Motor neuron (in vitro differentiated cells): ENCODE measurements at places on chromosomes 16 and 17. TPM values are rescaled to one million over a fixed set of nuclear protein-coding genes. Genes with fewer than 3 reads are reported as not detected.

The HAS3 gene
- 1.4 and 2.3 TPM in 2 replicates for total RNA-seq

The CIBAR2 gene
- 19.0 and 23.3 TPM in 2 replicates for total RNA-seq

The MPO gene
- total RNA-seq = 0.38 and 3.2 TPM in 2 replicates

The BCL6B gene
- 0.30 and 0.84 TPM in 2 replicates for total RNA-seq

The CTRB1 gene
- 1.5 and 2.4 TPM in 2 replicates for total RNA-seq

The SLC6A2 gene
- total RNA-seq = 0.10 and 0.26 TPM in 2 replicates

The PYDC1 gene
- not detected in 2 replicates for total RNA-seq

The KRTAP4-4 gene
- not detected in 2 replicates for total RNA-seq

The KRT17 gene
- total RNA-seq = 0.17 and 0.50 TPM in 2 replicates

The MT1X gene
- 44.7 and 44.8 TPM in 2 replicates for total RNA-seq

The NXPH3 gene
- 0.16 and 0.38 TPM in 2 replicates for total RNA-seq

The SGF29 gene
- 18.8 and 22.5 TPM in 2 replicates for total RNA-seq

The SMIM22 gene
- not detected in 2 replicates for total RNA-seq

The EPOP gene
- total RNA-seq = 2.3 and 2.6 TPM in 2 replicates

The TBC1D3I gene
- 0.25 TPM in 1 of 2 replicates, not detected in the other for total RNA-seq
